Dermis microvascular lymphatic vessel endothelial cell (primary cell): ENCODE measurements at places on chromosomes 6 and 20. TPM values are rescaled to one million over a fixed set of nuclear protein-coding genes. Genes with fewer than 3 reads are reported as not detected.

Gene SLC35D3
- total RNA-seq, result not detected in 2 replicates

Gene HLA-DQB1
- total RNA-seq, result under 0.01 and 0.13 TPM in 2 replicates

Gene OR14J1
- total RNA-seq, result not detected in 2 replicates

Gene HACE1
- total RNA-seq, result 10.5 and 11.5 TPM in 2 replicates

Gene ZSCAN16
- 10.5 and 12.1 TPM in 2 replicates for total RNA-seq

Gene RNF39
- total RNA-seq, result not detected in 2 replicates

Gene TINAG
- total RNA-seq, result not detected in 2 replicates

Gene SLC17A4
- total RNA-seq, result not detected in 2 replicates

Gene TDP2
- 18.0 and 20.0 TPM in 2 replicates for total RNA-seq

Gene DEFB124
- total RNA-seq, result not detected in 2 replicates

Gene FNDC1
- not detected in 2 replicates for total RNA-seq

Gene OPRM1
- not detected in 2 replicates for total RNA-seq

Gene CYP21A2
- not detected in 2 replicates for total RNA-seq

Gene MCHR2
- total RNA-seq, result not detected in 2 replicates

Gene PKIB
- 0.13 TPM in 2 replicates for total RNA-seq
